ENCODE measurements at places on chromosomes 5 and 9.
A peak's percentile ranks its signal among the peaks of the same experiment; 100 is the strongest.

GRCh38 chr9:116042321-116042720 lies 111.3 kb upstream of the PAPPA start:
- no peak for ATAC-seq

- no peak for ATAC-seq
Observed at GRCh38 chr5:161934486-161934885, 86.6 kb downstream of the GABRA1 start.

- ATAC-seq, result no peak
Observed at GRCh38 chr9:22975951-22976350, 529.3 kb downstream of the DMRTA1 start.

GRCh38 chr9:88821033-88821745 lies 170.1 kb upstream of the S1PR3 start:
- ATAC-seq, result no peak

DNA sequence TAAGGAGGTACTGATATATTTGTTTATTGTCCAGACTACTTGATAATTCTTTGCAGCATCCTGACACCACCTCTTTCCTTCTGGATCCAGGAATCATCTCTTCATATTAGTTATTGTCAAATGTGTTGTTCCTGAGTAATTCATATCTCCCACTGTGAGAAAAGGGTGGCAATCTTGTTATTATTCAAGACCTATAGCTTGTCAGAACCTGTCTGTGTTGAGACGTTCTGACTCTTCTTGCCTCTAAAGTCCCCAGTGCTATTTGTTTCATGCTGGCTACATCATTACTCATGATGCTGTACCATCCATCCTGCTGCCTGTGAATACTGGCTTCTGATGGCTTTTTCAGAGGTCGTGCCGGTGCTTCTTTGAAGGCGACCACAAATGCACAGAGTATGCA lies 68.7 kb upstream of the TAF11L2 start:
- no peak for ATAC-seq

- ATAC-seq, result peak; percentile 85
Observed at GRCh38 chr5:72281764-72282499, 38.1 kb downstream of the MRPS27 start.

DNA sequence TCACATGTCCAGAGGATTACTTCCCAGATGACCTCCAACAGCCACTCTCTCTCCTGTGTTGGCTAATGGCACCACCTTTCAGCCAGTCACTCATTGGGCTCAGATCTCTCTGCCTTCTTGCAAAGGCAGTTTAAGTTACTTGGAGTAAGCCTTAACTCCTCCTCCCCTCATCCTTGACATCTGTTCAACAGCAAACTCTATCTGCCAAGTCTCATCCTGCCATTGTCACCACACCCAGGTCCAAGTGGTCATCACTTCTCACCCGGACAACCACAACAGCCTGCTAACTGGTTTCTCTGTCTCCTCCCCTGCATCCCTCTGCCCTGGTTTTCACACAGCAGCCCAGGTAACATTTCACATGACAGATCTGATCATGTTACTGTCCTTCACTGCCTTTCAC lies 58.5 kb downstream of the DCP2 start:
- no peak for ATAC-seq

GRCh38 chr5:135139381-135140134 lies 105.5 kb upstream of the PITX1 start:
- peak; percentile 45 for ATAC-seq
